ENCODE measurements at places on chromosomes 2 and 18.

- DNase-seq = no peak
Observed at GRCh38 chr18:75054046-75054445, 154.9 kb downstream of the PTGR3 start.

- no peak for DNase-seq
Observed at GRCh38 chr2:201950606-201951005, 83.0 kb upstream of the FZD7 start.

GRCh38 chr2:20313659-20314058 is 37.0 kb downstream of the PUM2 start:
- no peak for DNase-seq

DNA sequence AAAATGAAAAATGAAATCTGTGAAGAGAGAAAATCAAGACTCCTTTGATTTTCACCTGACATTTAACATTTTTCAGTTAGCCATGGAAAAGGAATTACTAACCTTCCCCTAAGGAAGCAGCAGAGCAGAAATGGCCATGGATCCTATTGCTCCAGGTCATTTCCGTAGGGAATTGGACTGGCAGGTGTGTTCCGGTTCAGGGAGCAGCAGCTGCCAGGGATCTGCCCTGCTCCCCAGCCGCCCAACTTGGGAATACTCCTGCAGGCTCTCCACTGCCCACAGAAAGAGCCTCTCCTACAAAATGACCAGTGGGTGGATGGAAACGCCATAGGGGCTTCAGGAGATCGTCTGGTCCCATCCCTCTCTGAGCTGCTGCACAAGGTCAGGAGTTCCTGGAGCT is 86.0 kb upstream of the MAPK4 start:
- DNase-seq = no peak

DNA sequence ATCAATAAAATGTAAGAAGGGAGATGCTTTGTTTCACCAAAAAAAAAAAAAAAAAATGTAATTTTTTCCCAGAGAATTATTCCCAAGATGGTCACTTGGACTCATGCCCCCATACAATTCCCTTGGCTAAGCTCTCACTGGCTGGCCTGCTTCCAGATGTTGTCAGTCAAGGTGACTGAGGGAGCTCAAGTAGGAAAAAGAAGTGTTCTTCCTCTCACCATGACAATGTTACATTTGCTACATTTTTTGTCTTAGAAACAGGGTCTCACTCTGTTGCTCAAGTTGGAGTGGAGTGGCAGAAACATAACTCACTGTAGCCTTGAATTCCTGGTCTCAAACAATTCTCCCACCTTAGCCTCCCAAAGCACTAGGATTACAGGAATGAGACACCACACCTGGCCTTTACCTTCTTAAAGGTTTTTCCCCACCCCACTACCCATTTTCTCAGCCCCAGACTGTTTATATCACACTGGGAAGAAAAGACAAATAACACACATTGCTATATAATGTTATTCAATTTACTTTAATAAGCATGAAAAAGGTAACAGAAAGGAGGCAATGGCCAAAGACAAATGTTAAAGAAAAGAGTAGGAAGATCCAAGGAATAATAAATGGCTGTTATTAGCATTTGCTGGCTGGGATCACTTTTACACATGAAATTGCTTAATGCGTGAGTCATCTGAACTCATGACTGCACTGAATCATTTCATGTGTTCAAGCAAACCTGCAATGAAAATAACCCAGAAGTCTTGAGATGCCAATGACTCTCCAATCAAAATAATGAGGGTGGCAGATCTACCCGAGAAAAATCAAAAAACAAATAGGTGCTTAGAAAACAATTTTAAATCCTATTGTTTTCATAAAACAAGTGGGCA is 45.2 kb downstream of the ACVR1 start:
- peak; percentile 87 for DNase-seq

DNA sequence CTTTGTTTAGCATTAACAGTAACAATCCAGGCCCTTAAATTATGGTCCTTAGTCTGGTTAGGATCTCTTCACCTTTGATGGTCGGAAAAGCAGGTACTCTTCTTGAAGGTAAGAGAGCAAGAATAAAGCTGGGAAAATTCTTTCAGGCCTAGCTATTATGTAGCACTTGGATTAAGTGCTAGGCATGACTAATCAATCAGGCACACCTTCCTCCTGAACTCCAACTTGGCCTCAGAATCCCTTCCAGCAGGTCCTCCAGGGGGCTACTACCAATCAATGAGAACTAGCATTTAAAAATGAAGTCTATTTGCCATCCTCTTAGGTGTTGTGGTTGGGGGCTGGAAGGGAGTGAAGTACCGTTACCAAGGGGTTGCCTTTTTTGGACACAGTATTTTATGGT is 3.7 kb downstream of the SMYD1 start:
- DNase-seq = no peak
